ENCODE measurements at places on chromosomes 6 and 20.

GRCh38 chr20:34717230-34718095 lies 13.3 kb downstream of the TP53INP2 start:
- DNase-seq: no peak

DNA sequence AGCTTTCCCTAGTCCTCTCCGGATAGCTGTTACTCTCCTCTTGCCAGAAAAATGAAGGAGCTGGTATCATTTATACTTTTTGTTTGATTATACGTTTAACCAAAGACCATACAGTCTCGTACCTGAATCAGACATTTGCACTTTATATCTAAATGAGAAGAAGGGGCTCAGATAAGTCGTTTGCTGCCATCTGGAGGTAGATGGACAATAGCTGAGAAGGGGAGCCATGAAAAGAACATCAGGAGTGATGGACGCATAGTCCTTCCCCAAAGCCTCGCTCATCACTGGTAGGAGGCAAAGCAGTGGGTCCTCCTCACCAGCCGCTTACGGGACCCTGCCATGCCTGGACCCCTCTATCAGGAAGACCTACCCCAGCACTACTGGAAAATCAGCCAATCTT lies 45.4 kb downstream of the RPF2 start:
- DNase-seq: no peak

DNA sequence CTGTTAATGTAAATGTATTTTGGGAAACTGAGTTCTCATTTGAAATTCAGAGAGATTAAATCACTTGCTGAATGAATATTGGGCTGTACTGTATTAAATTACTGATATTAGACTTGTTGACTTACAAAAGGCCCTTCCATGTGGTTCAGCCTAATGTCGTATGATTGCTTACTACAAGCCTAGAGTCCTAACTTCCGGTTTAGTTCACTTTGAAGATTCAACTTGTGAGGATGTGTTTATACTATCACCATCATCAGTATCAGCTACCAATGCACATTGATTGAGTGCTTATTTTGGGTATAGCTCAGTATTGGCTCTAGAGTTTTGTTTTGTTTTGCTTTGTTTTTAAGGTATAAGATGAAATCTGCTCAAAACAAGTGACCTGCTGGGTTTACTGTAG lies 48.3 kb downstream of the FAM217A start:
- DNase-seq: no peak

GRCh38 chr20:45368221-45368980 lies 5.4 kb downstream of the SYS1 start:
- no peak for DNase-seq

DNA sequence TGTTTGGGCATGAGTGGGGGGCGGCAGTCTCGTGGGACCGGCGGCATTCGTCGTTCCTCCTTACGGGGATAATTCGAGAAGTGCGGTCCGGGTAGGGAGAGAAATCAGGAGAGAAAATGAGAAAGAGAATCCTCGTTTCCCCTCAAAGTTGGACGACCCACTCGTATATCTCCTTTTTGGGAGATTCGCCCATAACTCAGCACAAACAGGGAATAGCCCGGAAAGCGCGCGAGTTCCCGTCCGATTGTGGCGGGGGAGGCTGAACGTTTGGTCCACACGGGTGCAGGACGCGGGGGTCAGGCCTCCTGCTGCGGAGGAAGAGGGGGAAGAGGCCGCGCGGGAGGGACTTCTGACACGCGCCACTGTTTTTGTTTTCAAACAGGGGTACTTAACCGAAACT lies 42.4 kb downstream of the POPDC3 start:
- no peak for DNase-seq

GRCh38 chr20:37265152-37265551 lies 3.5 kb upstream of the GHRH start:
- DNase-seq: no peak

GRCh38 chr6:126905917-126906316 lies 212.6 kb upstream of the RSPO3 start:
- no peak for DNase-seq

- DNase-seq: no peak
Observed at GRCh38 chr6:37956711-37957275, 137.3 kb downstream of the ZFAND3 start.

DNA sequence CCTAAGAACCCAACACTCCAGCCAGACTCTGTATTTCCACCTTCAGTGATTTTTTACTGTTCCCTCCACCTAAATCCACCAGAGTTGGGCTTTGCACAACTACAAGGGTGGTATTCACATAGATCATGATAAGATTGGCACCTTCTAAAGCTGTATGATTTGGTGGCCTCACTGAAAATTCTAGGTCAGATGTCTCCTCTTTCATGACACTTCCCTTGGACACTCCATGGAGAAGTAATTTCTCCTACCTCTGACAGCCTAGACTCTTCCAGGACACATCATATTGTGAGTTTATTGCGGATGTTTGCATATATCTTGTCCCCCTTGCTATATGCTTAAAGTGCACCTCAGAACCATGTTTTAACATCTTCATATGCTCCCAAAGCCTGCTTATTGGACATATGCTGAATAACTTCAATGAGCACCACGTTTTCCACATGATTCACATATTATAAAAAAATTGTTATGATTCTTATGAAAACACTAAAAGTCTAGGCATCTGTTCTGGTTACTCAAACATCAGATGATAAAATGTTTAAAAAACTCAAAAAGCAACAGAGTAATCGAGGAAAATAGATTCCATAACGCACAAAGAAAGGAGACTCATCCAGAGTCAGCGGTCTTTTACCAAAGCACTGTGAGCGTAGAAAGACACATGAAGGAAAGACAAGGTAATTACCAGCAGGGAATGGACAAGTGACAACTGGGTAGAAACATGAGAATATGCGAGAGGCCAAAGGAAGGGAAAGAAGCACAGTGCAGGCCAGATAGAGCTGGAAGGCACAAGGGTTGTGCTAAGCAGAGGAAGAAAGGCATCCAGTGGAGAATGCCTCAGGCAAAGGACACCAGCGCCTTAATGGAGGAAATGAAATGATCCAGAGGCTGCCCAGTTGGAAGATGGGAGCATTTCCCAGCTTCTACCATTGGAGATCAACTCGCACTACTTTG lies 46.5 kb downstream of the KIF16B start:
- DNase-seq: no peak

GRCh38 chr6:47047097-47047478 lies 5.0 kb upstream of the ADGRF1 start:
- DNase-seq: no peak

DNA sequence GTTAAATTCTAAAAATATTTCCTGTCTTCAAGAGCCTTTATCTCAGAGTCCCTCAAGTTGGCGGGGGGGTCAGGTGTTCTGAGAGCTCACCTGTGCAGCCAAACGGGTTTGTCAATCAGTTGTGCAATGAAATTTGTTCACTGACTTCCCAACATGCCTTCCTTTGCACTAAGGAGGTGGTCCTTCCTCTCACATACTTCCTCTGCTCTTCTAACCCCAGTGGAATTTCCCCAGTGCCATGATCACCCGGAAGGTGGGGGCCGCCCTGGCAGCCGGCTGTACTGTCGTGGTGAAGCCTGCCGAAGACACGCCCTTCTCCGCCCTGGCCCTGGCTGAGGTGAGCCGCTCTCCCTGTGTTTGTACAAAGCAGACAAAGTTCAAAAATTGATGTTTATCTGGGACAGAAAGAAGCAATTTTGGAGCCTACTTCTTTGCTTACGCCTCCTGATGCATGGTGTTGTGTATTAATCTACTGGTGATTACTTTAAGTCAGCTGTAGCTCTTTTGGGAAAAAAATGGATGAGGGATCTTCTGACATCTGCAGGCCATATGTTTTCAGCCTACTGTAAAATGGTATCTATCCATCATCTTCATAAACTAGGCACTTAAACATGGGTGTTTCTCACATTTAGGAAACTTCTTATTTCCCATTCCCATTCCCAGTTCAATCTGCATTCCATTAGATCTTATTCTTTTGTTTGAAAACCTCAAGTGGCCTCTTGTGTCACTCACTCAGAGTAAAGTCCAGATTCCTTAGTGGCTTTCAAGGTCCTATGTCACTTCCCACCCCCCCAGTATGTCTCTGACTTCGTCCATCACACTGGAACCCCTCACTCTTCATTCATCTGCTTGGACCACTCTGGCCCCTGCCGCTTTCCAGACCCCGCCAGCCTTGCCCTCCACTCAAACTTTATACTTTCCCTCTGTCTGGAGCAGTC lies 10.1 kb downstream of the ALDH5A1 start:
- DNase-seq: no peak

DNA sequence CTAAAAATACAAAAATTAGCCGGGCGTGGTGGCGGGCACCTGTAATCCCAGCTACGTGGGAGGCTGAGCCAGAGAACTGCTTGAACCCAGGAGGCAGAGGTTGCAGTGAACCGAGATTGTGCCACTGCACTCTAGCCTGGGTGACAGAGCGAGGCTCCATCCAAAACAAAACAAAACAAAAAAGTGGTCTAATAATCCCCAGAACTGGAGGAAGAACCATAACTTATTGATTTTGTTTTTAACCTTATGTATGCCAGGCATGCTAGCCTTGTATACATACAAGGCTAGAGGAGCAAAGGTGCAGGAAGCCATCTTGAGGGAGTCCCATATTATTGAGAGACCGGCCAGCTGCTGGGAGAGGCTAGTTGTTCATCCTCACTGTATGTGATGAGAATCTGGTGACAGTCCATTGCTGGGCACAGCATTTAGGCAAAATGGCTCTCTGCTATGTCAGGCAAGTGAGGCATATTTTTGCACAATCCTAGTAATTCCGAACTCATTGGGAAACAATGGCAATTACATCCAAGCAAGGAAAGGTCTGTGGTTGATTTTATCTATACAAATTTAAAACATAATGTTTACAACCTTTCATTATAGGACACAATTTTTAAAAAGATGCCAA lies 18.0 kb downstream of the HFE start:
- DNase-seq: no peak

DNA sequence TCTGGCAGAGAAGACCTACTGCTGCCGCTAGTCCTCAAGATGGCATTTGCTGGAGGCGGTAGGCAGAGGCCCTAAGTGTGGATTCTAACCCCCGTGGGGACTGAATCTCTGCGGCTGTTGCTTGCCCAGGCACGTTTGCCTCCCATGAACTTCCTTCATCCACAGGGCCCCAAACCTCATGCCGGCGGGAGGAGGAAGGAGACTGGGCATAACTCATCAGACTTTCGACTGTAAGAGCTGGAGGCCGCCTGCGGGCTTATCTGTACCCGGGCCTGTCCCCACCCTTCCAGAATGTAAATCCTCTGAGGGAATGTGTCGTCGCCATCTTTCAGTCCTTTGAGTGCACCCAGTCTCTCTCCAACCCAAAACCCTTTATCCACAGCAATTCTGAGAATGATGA lies 990 bp downstream of the ZFP57 start:
- no peak for DNase-seq

DNA sequence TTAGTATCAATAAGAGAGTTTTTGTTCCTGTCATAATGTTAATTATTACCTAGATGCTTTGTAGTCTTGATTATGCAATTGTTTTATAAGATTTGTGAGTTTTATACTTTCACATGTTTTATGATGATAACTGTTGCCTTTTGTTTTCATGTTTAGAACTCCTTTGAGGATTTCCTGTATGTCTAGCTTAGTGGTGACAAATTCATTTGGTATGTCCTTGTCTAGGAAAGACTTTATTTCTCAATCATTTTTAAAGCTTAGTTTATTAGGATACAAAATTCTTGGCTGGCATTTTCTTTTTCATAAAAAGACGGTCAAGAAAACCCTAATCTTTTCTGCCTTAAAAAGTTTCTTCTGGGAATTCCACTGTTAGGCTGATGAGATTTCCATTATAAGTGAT lies 849.9 kb upstream of the EYS start:
- DNase-seq: no peak

DNA sequence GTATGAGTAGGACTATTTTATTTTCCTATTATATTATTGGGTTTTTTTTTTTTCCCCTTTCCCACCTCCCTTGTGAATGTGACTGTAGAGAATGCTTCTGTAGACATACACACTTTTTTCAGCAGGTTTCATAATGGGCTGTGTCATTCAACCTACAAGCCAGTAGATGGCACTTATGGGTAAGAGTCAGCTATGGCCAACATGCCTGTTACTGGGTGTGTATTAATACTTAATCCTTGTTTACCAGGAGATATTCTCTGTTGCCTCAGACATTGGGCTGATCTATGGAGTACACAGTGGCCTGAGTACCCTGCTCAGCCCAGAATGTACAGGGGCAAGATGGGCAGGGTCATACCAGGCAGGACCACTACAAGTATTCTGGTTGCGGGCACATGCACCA lies 382.5 kb downstream of the EPHA7 start:
- peak; percentile 11 for DNase-seq

DNA sequence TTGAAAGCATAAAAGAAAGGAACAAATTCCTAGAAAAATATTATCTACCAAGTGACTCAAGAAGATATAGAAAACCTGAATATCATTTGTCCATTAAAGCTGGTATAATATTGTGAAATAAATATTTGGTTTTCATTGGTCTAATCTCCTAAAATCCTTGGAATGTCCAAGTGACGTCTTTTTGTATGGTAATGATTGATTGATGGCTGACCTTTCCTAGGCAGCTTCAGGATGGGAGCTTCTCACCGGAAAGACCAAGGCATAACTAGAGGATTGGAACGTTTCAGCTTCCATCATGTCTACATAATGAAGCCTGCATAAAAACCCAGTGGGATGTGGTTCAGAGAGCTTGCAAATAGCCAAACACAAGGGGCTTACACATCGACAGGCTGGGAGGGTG lies 57.6 kb upstream of the MAN1A1 start:
- DNase-seq: no peak

- no peak for DNase-seq
Observed at GRCh38 chr6:86273936-86274335, 631.2 kb upstream of the SYNCRIP start.

DNA sequence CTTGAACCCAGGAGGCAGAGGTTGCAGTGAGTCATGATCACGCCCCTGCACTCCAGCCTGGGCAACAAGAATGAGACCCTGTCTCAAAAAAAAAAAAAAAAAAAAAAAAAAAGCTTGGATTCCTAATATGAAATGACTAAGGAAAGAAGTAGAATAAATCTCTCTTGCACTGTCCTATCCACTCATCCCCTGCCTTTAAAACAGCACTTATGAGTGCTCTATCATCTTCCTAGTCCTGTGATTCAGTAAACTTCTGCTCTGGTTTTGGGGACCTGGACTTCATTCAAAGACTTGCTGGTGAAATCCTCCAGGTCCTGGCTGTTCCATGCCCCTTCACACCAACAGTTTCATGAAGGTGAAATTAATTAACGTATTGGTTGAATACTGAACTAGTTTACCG lies 29.6 kb downstream of the TNFAIP3 start:
- DNase-seq: no peak

- no peak for DNase-seq
Observed at GRCh38 chr20:63702036-63702665, 5.6 kb downstream of the ARFRP1 start.

- DNase-seq: no peak
Observed at GRCh38 chr6:3565291-3565690, 108.4 kb upstream of the SLC22A23 start.

All from SHP77 (cell line).